ENCODE measurements at places on chromosomes 3 and 15.

- DNase-seq = no peak
Measured at GRCh38 chr3:141812586-141812985, 49.4 kb downstream of the GRK7 start.

DNA sequence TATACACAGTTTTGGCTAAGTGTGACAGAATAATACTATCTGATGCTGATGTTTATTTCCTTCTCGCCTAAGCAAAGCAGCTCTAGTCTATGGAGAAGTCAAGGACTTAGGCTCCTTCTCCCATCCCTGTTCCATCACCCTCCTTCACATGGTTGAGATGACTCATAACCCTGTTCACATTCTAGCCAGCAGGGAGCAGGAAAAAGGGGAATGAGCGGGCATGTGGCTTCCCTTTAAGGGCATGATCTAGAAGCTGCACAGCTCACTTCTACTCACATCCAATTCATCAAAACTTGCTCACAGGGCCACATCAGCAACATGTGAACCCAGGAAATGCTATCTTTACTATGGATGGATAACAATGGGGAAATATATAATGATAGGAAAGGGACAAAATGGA lies 40.9 kb downstream of the CBLB start:
- DNase-seq = no peak

DNA sequence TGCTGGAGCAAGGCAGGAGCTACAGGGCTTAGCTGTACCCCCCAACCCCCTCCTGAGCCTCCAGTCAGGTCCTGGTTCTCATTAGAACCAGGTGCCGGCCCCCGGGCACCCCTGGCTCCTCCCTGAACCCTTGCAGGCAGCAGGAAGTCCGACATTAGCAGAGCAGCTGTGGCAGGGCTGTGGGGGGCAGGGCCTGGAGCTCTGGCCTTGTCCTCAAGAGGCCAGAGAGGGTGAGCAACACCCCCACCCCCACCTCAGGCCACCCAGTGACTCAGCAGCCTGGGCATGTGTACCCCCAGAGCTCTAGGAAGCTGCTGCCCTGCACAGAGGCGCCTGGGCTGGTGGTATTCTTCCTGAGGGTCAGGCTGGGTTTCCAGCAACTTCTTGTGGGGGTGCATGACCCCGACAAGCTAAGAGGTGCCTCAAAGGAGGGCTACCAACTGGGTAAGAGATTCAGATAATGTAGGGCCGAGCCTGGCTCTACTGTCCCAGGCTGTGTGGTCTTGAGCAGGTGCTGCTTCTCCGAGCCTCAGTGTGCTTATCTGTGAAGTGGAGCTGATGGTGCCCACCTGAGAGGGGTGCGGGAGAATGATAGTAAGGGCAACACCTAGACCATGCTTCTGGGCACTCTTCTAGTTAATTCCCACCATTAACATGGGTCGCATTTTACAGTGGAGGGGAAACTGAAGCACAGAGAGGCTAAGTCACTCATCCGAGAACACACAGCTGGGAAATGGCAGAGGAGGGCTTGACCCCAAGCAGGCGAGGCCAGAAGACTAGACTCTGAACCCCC lies 16.0 kb downstream of the H1-8 start:
- no peak for DNase-seq

GRCh38 chr3:16472593-16472992 lies 40.9 kb downstream of the RFTN1 start:
- DNase-seq = no peak

DNA sequence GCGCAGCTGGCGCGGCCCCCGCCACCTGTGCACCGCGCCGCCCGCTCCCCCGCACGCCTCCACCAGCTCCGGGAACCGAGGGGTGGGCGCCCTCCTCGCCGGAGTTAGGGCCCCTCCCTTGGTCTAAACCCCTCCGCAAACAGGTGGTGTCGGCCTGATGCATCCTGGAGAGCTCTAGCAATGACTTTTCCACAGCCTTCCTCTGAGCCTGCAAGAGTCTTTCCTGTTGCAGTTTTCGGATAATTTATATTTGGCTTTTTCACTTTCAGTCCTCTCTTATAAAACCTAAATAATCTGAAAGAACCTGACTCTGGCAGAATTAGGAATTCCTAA lies 334 bp upstream of the IGSF11 start:
- DNase-seq = no peak

GRCh38 chr3:31634476-31634875 lies 101.8 kb downstream of the STT3B start:
- no peak for DNase-seq

DNA sequence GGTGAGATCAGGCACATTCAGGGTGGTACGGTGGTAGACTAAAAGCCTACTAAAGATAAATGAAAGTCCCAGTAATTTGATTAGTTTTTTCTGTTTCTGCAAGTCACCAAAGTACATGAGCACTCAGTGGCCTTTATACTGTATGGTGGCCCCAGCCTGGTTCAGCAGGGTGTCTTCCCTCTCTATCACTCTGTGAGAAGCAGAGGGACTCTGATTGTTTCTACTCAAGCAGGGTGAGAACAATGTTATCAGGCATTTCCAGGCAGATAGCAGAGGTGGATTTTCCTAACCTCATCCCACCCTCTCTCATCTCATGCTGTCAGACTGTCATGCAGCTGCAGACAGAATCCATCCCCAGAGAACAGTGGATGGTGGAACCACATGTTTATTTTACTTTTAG lies 71.5 kb upstream of the BFSP2 start:
- DNase-seq = no peak

DNA sequence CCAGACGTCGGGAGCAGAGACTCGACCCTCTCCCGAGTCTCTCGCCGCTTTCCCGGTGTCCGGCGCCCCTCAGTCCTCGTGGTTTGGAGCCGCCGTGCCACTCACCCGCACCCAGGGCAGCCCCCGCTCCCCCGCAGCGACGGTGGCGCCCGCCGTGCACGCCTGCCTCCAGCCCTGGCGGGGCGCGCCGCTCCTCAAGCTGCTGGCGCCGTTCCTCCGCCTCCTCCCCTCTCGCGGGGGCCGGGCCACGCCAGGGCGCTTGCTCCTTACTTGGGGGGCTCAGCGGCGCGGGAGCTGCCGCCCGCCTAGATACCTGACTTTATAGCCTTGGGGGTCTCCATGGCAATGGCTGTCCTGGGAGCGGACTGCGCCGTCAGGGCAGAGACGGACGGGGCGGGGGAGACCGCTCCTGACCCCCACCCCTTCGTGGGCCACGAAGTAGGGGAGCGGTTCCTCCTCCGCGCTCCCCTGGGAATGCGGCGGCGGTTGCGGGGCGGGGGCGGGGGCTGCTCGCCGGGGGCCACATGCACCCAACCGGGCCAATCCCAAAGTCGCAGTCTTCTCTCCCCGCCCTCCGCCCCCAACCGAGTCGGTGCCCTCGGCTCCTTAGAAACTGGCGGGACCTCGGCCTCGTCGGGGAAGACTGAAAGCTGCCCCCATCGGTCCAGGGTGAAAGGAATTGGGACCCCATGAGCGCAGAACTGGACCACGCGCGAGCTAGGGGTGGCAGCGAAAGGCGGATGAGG lies at the start of gene ANKRD63:
Gene ANKRD63, minus strand, starts transcription at position 196 of the 746 bp plus-strand sequence. CDS start 478 bp downstream, outside the sequence.
- DNase-seq = peak; percentile 75
